Skin of body (tissue), 3 donors: ENCODE measurements at places on chromosomes 3 and 15. TPM values are rescaled to one million over a fixed set of nuclear protein-coding genes. Genes with fewer than 3 reads are reported as not detected.

GRCh38 chr15:52137432-52138357, 25.1 kb upstream of the BCL2L10 start:
- no peak for DNase-seq

DNA sequence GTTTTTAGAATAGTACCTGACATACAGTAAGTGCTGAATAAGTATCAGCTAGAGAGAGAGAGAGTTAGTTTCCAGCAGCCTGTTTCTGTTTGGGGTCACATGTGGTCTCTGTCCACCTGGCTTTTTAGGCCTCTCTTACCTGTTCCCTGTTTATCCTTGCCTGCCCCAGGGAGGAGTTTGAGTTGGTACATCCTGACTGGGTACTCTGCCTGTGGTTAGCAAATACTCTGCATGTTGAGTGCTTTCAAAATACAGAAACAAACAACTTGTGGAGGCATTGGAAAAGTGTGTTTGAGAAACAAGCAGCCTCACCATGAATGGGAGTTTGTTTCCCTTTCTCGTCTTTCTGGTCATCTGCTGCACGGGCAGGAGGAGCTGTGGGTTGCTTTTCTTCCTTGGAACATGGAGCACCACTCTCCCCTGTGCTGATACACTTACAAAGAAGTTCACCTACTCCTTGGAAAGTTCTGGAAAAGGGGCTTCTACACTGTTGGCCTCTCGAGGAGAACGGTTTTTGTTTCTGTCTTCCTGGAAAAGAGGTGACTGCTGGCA, 166.1 kb downstream of the PGPEP1L start:
- no peak for DNase-seq

DNA sequence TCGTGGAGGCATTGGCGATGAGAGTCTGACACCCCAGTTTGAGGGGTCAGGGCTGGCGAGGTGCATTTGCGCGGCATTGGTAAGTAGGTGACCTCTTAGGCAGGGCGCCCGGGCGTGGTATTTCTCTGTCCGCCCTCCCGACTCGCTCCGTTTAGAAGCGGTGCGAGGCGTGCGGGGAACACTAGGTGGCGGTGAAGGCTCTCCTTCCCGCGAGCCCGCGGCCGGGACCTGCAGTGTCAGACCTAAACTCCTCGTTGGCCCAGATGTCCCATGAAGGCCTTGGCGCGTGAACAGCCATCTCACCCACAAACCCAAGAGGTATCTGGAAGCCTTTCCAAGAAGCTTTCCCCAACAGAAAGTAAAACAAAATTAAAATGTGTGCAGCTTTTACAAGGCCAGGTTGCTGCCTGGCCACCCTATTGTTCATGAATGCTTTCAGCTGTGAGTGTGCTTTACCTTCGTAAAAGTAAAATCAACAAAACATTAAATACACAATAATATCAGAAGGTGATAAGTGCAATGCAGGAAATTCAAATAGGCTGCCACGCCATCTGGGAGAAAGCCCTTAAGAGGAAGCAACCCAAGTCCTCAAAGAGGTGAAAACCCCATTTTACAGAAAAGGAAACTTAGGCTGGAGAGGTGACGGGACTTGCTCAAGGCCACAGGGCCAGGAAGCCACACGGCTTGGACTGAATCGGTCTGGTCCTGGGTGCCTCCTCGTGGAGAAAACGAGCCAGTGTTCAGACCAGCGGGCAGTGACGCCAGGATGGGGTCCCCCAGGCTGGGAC, 120.3 kb downstream of the ETFA start:
- DNase-seq = peak; percentile 25

GRCh38 chr3:72068621-72069020, 283.7 kb upstream of the PROK2 start:
- DNase-seq = no peak

Gene OR5H2
- total RNA-seq = not detected

GRCh38 chr15:51390241-51390965, 48.9 kb downstream of the GLDN start:
- DNase-seq = no peak

DNA sequence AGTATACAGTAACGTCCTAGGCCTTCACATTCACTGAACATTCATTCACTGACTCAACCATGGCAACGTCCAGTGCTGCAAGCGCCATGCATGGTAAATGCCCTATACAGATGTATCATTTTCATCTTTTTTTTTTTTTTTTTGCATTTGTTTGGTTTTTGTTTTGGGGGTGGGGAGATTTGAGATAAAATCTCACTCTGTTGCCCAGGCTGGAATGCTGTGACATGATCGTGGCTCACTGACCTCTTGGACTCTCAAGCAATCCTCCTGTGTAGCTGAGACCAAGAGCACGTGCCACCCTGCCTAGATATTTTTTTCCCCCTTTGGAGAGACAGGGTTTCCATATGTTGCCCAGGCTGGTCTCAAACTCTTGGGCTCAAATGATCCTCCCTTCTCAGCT, 37.4 kb downstream of the SUSD5 start:
- DNase-seq = no peak

DNA sequence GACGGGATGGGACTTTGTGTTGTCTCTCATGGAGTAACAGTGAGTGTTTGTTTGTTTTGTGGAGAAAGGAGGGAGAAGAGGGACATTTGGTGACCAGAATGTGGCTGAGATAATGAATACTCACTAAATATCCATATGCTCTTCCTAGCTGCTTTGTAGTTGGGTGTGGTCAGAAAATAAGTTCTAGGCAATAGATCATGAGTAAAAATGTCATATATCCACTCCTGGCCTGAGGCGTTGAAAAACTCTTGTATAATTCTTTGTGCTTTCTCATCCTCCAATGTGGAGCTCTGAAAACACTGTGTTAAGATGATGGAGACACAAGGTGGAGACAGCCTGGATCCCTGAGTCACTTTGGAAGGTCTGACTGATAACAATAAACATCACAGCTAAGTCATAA, 28.0 kb upstream of the IL16 start:
- no peak for DNase-seq

GRCh38 chr3:139020868-139021234, at the start of gene PRR23B:
TSS of gene PRR23B (minus strand) at chr3:139020926. CDS start at chr3:139020661, 265 bp downstream.
- DNase-seq = no peak

GRCh38 chr3:98817547-98818041, 54.5 kb downstream of the ST3GAL6 start:
- DNase-seq = peak; percentile 48

GRCh38 chr3:132629928-132630327, 29.7 kb downstream of the ACAD11 start:
- peak; percentile 32 for DNase-seq

- DNase-seq = no peak
Observed at GRCh38 chr15:48785195-48785594, 25.7 kb downstream of the CEP152 start.
